ENCODE measurements at places on chromosomes 5 and 9.
A peak's percentile ranks its signal among the peaks of the same experiment; 100 is the strongest.

- DNase-seq = no peak
These were observed 1196.7 kb downstream of the EFNA5 start for GRCh38 chr5:106474066-106474465.

GRCh38 chr5:116063950-116064349, 20.9 kb upstream of the COMMD10 start:
- no peak for DNase-seq

GRCh38 chr5:158022837-158023236, 163.9 kb upstream of the CLINT1 start:
- DNase-seq = no peak

GRCh38 chr9:7192266-7192665, 434.5 kb downstream of the KDM4C start:
- DNase-seq = no peak

GRCh38 chr9:93390953-93391515, 60.5 kb upstream of the FAM120A start:
- DNase-seq = no peak

DNA sequence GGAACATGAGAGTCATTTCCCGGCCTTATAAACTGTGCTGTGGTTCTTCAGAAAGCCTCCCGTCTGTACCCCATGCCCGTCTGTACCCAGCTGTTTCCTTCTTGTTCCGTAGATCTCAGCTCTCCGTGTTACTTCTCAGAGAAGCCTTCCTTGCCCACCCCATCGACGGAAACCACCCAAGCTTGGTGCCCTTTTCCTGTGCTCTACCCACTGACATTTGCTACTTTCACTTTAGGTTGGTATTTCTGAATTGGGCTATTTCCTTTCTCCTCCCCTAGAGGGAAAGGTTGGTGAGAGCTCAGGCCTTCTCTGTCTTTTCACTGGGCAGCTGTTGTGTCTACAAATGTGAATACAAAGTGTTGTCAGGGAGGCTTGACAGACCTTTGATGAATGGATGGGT, 764.5 kb upstream of the ADAMTS16 start:
- no peak for DNase-seq

DNA sequence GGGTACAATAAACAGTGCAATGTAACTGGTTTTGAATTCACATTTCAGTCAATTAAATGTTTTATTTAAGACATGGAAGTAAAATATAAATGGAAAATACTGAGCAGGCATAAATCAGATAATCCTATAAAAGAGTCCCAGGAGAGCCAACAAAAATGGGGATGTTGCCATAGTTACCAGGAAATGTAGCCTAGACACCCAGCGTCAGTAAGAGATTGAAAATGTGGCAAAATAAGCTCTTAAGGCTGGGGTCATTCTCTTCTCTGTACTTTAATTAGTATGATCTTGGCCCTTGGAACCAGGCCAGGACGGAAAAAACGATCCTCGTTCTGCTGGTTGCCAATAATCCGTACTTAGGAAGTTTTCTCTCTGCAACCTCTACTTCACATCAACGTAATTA, 18.9 kb upstream of the RASEF start:
- no peak for DNase-seq

DNA sequence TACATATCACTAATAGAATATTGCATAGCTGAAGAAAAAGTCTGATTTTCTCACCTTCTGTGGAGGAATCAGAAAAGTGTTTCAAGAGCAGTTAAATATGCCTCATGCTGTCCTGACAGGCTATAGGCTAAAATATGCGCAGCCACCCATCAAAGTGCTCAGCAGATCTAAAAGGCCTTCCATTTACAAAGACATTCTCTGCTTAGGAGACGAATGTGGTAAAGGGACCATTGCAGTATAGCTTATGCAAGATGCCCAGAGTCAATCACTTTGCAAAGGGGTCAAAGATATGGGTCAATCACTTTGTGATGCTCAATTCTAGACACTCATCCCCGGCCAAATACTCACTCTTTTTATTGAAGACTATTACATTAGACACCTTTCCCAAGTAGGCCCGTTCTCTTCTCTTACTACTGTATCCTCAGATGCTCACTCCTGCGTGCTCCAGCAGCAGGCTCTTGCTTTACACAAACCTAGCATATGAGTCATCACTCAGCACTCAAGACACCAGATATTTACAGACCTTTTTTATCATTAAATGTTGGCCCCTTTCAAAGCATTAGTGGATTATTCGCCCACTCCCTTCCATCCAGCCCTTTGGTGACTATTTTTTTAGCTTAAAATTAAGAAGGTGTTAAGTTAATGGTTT, 568.2 kb upstream of the CDH18 start:
- DNase-seq = no peak

DNA sequence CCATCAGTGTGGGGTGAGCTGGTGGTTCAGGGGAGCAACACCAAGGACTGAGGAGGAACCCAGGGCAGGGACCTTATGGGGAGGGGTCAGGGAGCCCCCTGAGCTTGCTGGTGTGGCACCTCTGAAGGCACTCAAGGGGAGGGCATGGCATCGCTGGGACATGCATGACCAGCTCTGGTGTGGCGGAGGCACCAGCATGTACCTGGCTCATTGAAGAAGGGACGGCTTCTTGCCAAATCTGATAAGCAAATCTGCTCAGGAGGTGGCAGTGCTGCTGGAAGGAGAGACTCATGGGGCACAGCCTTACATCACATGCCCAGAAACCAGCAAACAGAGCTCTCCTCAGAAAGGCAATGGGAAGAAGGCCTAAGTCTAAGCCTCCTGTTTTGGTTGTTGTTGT, 421.8 kb downstream of the SEMA5A start:
- DNase-seq = no peak

- DNase-seq = no peak
These were observed 62.7 kb downstream of the ST8SIA4 start for GRCh38 chr5:100840370-100840769.

- peak; percentile 69 for DNase-seq
These were observed 105.3 kb downstream of the PAX5 start for GRCh38 chr9:36928670-36929349.

DNA sequence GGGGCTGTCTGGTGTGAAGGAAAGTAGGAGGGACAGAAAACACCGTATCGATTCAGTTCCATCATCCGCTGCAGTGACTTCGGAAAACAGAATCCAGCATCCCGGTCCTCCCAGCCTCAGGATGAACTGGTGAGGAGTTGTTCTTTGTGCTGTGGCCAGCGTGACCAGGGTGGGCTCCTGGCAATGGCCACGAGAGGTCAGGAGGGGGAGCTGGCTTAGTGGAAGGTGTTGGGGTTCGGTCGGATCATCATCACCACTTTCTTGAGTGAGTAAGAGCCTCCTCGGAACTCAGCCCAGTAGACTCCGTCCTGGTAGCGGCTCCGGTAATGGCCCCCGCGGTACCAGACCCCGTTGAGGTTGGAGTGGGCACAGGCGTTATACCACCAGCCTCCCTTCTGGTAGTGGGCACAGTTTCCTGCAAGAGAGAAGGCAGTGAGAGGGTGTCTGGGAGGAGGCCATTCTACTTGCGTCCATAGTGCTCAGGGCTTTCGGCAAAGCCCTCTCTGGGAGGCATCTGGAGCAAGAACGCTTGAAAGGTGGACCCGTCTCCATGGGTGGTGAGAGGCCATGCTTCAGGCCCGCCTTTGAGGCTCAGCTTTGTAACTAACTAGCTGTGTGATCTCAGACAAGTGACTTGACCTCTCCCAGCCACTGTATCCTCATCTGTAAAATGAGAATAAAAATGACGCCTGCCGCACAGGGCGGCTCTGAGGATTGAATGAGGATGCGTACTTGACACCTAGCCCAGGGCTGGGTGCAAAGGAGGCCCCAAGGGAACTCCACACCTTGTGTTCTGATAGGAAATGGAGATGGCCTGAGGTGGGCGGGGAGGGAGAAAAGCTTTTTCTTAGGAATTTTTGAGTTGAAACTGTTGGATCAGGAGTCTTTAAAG, 33.5 kb downstream of the ANGPTL2 start:
- DNase-seq = no peak
